Nasal cavity respiratory epithelium epithelial cell of viscerocranial mucosa (primary cell): ENCODE measurements at places on chromosomes 4 and X. TPM values are rescaled to one million over a fixed set of nuclear protein-coding genes. Genes with fewer than 3 reads are reported as not detected.

DDIT4L gene
- 1.0 and 2.6 TPM in 2 replicates for total RNA-seq

IL2 gene
- not detected in 2 replicates for total RNA-seq

MAGEC1 gene
- not detected in 2 replicates for total RNA-seq

PAQR3 gene
- total RNA-seq: 26.7 and 27.3 TPM in 2 replicates

NKRF gene
- total RNA-seq: 7.5 and 12.0 TPM in 2 replicates

SHISA3 gene
- not detected in 2 replicates for total RNA-seq

PSAPL1 gene
- total RNA-seq: not detected in 2 replicates

DMRTC1B gene
- total RNA-seq: not detected in 2 replicates

POU4F2 gene
- not detected in 2 replicates for total RNA-seq

FMR1NB gene
- total RNA-seq: not detected in 2 replicates
